ENCODE measurements at places on chromosomes 3 and 15.

GRCh38 chr3:81908561-81908960, 147.1 kb upstream of the GBE1 start:
- DNase-seq: no peak

DNA sequence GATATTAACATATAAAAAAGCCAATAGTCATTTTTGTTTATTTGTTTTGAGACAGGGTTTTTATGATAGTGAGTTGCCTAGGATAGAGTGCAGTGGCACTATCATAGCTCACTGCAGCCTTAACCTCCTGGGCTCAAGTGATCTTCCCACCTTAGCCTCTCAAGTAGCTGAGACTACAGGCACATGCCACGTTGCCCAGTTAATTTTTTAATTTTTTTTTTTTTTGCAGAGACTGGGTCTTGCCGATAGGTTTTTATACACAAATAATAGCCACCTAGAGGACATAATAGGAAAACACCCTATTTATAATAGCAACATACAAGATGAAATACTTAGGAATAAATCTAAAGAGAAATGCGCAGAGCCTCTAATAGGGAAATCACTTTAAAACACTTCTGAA, 13.3 kb downstream of the EIF3J start:
- DNase-seq: no peak

GRCh38 chr15:49987198-49987785, 131.7 kb downstream of the ATP8B4 start:
- no peak for DNase-seq

DNA sequence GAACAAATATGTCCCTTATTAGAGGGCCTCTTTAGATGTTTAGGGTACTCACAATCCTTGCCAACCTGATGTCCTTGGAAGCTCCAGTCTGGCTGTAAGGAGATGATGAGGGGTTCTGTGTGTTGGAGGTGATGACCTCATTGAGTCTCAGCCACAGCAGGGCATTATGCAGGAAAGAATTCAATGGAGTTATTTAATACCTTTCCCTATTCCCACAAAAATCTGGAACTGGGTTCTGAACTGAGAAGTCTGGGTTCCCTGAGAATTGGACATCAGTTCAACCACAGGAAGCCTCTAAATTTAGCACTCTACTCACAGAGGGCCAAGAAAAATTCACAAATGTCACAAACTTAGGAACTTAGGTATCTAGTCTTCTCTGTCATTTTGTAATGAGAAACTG, 36.9 kb downstream of the SLC35A5 start:
- no peak for DNase-seq

GRCh38 chr3:179558742-179559364, 3.9 kb upstream of the ACTL6A start:
- DNase-seq: peak; percentile 70

- DNase-seq: no peak
Observed at GRCh38 chr15:40881351-40881750, 7.3 kb upstream of the RHOV start.

DNA sequence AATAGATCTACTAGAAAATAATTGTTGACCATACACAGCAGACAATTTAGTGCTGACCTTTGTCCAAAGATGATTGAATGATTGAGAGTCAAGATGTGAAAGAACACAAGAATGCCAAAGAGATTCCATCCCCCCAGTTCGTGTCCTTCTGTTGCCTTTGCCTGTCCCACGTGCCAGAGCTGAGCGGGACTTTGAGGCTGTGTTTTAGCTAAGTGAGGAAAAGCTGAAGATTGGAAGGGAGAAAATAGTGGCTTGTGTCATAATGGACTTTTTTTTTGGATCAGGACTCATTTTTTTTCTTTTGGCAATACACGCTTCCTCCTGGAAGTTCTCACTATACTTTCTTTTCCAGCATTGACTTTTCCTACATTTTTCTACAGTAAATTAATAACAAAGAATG, 206.6 kb upstream of the MDFIC2 start:
- no peak for DNase-seq
